HTR-8/SVneo (cell line): ENCODE measurements at places on chromosomes 6 and 20.

GRCh38 chr20:58287638-58288037, 21.9 kb upstream of the RAB22A start:
- no peak for DNase-seq

DNA sequence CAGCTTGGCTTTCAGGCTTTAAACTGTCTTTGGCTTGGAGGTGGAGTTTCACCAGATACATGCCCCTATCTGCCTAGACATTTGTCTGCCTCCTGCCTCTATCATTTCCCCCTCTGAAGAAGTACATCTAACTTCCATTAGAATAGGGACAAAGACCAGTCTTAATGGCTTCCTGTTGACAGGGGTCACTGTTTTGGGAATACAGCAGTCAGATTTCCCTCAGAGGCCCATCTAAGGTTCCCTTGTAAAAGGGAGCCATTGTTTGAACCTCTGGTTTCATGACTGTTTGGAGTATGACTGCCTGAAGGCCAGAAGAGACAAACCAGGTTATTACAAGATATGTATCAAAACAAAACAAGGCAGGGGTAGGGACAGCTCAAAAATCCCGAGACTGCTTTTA, 665.7 kb upstream of the GJE1 start:
- DNase-seq, result no peak

GRCh38 chr6:169960521-169960885, 209.1 kb downstream of the ERMARD start:
- DNase-seq, result no peak

DNA sequence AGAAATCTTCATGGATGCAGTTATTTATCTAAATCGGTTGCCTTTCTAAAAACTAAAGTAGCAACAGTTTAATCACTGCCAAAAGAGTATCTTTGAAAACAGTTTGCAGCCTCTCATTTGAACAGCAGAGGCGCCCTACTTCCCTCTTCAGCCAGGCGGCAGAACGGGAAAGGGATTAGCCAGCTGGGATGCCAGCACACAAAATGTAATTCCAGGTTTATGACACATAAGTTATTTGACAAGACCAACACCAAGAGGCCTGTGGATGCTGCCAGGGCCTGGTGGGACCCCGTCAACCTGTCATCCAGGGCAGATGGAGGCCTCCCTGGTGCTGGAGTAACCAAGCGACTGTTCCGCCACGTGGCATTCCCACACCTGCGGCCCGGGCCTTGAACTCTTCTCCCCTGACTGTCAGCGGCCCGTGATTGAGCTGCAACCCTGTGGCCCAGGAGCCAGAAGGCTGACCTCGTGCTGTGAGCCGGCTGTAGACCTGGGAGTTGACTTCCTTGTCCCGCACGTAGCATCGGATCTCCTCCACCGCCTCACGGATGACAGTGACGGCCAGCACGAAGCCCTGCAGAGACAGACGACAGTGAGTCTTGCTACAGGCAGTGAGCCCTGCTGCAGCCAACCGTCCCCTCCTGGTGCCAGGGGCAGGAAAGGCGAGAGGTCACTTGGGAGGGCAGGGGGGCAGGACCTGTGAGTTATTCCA, 55.5 kb downstream of the ATP9A start:
- peak; percentile 90 for DNase-seq

- DNase-seq, result no peak
Observed at GRCh38 chr6:11251553-11252360, 19.3 kb upstream of the NEDD9 start.

DNA sequence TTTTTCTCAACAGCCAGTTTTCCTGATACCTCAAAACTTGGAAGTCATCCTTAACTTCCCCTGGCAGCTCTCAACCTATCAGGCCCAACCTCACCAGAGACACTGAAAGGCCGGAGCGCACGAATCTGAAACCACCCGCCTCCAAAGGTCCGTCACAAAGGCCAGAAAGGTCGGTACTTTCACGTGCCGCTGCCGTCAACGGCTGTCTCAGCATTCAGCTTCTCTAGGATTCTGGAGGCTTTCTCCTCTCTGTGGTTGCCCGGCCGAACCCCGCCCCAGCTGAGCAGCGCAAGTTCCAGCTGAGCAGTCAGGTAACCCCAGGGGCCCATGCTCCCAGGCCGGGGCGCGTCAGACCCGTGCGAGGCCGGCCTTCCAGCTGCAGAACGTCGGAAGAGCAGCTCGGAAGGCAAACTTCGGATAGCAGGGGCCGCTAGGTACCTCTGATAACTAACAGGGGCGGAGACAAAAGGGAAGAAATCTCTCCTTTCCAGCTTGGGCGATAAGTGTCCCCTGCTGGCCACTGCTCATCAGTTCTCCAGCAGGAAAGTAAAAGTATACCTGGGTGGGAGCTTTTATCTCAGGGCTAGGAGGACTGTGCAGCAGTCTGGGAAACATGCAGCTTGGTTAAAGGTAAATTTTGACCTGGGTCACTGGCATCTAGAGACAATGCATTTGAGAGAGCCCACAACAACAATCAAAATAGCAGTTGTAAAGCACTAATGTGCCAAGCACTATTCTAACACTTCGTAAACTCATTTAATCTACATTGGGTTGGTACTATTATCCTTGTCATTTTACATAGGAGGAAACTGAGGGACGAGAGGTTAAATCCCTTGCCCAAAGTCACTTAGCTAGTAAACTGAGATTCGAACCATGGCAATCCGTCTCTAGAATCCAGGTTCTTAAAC, 16.1 kb downstream of the ZSCAN12 start:
- peak; percentile 83 for DNase-seq

DNA sequence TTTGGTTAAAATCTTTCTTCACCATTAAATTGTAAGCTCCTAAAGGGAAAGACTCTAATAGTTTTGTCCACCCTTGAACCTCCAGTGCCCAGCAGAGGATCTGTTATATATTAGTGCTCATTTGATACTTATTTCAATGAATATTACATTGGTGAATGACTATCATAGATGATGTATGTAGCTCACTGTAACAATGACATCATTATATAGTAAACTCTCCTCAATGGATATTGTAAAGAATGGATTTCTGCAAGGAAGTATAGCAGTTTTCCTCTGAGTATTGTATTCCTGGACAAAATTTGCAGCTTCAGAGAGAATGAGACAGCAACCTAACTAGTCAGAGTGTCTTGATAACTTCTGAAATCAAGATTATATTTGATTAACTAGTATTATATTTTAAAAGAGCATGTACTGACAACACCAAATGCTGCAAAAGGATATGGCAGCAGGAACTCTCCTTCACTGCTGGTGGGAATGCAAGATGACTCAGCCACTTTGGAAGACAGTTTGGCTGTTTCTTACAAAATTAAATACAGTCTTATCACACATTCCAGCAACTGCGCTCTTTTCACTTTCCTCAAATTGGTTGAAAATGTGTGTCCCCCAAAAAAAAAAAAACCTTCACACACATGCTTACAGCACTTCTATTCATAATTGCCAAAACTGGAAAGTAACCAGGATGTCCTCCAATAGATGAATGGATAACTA, 189.8 kb upstream of the OPRM1 start:
- no peak for DNase-seq

DNA sequence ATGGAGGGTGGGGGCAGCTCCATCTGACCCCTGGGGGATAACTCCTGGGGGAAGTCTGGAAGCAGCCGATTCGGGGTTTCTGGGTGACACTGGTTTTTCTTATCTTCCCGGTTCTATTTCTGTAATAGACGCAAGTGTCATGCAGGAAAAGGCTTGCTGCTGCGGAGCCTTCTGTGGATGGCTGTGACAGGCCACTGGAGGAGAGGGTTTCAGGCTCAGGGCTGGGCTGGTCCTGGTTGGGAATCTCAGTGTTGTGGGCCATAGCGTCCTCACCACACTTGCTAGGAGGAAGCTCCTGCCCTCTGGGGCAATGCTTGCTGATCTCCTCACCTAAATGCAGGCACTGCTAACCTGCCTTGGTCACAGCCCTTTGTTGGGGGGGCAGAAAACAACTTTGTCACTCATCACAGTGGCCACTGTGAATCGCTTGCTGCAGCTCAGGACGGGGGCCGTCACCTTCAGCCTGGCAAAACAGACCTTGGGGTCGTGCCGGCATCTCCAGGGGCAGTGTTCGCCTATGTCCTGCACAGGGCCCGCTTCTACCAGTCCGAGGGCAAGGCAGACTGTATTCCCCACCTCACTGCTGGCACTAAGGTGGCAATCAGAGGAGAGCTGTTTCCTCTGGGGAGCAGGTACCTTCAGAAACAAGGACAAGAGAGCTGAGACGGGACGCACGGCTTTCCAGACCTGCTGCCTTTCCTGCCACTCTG, 4.4 kb upstream of the TUBB1 start:
- DNase-seq, result no peak

DNA sequence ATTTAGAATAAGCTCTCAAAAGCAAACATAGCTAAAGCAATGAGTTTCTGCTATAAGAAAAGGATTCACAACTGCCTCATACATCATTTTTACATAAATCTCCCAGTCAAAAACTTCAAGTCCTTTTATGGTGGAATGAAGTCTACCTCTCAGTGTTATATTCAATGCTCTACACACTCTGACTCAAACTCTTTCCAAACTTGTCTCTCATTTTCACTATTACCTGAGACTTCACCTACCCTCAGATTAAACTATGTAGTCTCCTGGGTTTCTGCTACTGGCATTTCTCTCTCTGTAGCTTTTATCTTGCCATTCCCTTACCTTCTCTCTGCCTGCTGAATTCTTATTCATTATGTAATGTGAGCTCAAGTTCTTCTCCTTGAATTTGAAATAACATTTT, 11.4 kb downstream of the KIAA0408 start:
- no peak for DNase-seq

DNA sequence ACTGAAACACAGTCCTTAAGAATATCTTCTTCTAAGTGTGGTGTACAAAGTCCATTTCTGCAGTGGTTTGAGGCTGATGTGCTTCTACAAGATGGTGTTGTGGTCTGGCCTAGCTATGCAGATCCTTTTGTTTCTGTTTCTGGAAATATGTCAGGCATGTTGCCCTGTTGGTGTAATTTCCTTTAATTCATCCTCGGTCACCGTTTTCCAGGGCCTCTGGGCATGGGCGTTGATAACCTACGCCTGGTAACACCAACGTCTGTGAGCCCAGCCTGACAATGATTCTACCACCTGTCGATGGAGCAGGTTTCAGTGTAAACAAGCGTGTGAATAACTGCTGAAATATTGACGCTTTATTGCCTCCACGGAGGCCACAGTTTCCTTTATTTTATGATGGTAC, 33.3 kb upstream of the AFDN start:
- DNase-seq, result no peak

DNA sequence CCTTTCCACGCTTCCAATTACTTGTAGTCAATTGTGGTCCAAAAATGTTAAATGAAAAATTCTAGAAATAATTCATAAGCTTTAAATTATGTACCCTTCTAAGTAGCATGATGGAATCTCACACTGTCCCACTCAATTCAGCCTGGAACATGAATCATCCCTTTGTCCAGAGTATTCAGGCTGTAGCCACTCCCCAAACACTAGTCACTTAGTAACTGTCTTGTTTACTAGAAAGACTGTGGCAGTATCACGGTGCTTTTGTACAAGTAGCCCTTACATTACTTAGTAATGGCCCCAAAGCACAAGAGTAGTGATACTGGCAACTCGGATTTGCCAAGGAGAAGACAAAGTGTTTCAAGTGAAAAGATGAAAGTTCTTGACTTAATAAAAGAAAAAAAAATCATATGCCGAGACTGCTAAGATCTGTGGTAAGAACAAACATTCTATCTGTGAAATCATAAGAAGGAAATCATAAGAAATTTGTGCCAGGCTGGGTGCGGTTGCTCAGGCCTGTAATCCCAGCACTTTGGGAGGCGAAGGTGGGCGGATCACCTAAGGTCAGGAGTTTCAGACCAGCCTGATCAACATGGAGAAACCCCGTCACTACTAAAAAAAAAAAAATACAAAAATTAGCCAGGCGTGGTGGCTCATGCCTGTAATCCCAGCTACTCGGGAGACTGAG, 168.5 kb upstream of the SIM1 start:
- peak; percentile 11 for DNase-seq

DNA sequence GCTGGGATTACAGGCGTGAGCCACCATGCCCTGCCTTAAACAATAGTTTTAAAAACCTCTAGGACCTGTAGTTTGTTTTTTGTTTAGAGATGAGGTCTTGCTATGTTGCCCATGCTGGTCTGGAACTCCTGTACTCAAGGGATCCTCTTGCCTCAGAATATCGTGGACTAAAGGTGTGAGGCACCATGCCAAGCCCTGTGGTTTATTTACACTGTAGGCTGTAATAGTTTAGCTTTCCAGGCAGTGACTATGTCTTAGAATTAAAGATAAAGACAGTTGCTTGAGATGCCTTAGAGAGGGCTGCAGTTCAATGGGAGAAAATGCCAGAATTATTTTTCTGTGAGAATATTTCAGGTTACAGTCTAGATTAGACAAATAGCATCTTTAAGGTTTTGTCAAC, 72.9 kb downstream of the SGK1 start:
- no peak for DNase-seq

DNA sequence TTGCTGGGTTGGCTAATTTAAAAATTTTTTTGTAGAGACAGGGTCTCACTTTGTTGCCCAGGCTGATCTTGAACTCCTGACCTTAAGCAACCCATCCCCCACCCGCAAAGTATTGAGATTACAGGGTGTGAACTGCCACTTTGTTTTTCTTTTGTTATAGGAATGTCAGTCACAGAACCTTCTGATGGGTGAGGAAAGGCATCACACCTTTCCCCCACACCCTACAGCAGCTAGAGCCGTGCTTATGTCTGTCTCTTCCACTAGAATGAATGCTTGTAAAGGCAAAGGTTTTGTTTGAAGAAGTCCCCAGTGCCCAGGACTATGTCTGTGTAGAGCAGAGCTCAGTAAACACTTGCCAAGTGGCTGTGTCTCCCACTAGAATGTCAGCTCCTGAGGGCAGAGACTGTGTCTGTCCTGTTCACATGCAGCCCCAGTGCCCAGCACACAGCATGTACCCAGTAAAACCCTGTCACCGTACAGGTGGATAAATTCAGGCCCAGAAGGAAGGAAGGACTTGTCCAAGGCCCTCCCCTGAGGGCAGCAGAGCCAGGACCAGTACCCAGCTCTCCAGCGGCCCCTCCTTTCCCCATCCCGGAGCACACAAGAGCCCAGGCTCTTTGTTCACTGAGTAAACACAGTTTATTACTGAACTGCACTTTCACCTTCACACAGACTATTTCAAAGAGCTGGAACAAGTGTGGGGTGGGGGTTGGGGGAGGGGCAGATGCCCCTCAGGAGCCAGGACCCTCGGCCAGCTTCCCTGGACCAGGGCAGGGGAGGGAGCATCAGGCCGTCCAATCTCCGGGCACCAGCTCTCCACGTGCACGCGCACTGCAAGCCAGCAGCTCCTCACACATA, 26.4 kb downstream of the COX4I2 start:
- DNase-seq, result no peak

- DNase-seq, result no peak
Observed at GRCh38 chr20:62066983-62067433, 1.3 kb upstream of the TAF4 start.
